ENCODE measurements at places on chromosomes 5 and 9.

- no peak for DNase-seq
Measured at GRCh38 chr5:32760091-32760509, 49.0 kb downstream of the NPR3 start.

- no peak for DNase-seq
Measured at GRCh38 chr9:33661176-33661575, 134.2 kb upstream of the PRSS3 start.

- DNase-seq: no peak
Measured at GRCh38 chr9:94807556-94807955, 81.1 kb downstream of the AOPEP start.

- DNase-seq: no peak
Measured at GRCh38 chr9:94135222-94135621, 51.0 kb downstream of the PTPDC1 start.

DNA sequence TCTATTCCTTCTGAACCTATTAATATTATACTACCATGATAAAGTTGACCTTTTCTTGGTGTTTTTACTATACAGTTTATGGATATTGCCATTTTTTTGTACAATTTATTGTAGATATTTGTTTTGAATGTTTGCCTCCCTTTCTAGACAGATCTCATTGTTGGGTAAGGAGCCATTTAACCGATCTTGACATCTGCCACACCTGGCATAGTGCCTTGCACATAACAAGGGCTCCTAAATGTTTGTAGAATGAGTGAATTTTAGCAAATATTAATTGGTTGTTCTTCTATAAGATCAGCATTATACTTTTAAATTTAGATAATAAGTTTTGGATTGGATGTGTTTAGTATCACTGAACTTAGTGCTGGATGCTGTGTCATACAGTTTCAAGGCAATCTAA is 175.3 kb downstream of the GDNF start:
- DNase-seq: no peak

Measured in CMK (cell line).